ENCODE measurements at places on chromosomes 5 and 9.

- DNase-seq: no peak
These were observed 248.7 kb downstream of the TAF11L14 start for GRCh38 chr5:17882760-17883488.

DNA sequence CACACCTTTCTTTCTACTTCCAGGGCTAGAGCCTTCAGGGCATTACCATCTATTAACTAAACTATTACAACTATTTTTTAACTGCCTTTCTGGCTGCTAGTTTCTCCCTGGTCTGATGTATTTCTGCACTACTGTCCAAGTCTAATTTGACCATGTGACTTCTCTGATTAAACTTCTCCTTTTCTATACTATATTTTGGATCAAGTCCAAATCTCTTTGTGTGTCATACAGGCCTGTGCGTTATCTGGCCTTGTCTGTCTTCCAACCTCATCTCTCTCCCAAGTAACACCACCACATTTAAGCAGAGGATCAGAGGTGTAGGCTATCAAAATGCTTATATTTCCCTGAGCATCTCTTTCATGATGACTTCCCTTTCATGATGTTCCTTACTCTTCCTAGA is 47.2 kb upstream of the OR13F1 start:
- DNase-seq: no peak

- no peak for DNase-seq
These were observed 102.9 kb downstream of the BOD1 start for GRCh38 chr5:173513521-173513991.

- no peak for DNase-seq
These were observed 20.5 kb upstream of the VPS13A start for GRCh38 chr9:77156646-77157371.

Data from activated naive CD8-positive, alpha-beta T cell treated with anti-CD3 and anti-CD28 coated beads, Interleukin-2, amount 50 U/mL, for 16 hours (primary cell).